ENCODE measurements at places on chromosomes 6 and 20. TPM values are rescaled to one million over a fixed set of nuclear protein-coding genes. Genes with fewer than 3 reads are reported as not detected.

Gene PCK1
- not detected for total RNA-seq

Gene BMP2
- total RNA-seq: 16.6 TPM

Gene EYA2
- not detected for total RNA-seq

Gene LINC00237
- total RNA-seq: not detected

Gene ETV7
- 0.27 TPM for total RNA-seq

Gene SIRPA
- 14.4 TPM for total RNA-seq

Gene UNC5CL
- total RNA-seq: not detected

Gene CGA
- total RNA-seq: not detected

Gene CLVS2
- total RNA-seq: under 0.01 TPM

Gene TREM2
- not detected for total RNA-seq

Gene ASIP
- not detected for total RNA-seq

Gene DEFB124
- not detected for total RNA-seq

Gene NHLRC1
- total RNA-seq: 0.99 TPM

Gene PPP1R3G
- total RNA-seq: 1.2 TPM

Gene OLIG3
- total RNA-seq: not detected

Gene TGM3
- not detected for total RNA-seq

Gene PACRG
- total RNA-seq: 0.45 TPM

Gene PLN
- total RNA-seq: not detected

Gene TAAR2
- not detected for total RNA-seq

Gene L3MBTL1
- 2.2 TPM for total RNA-seq

Gene IL17A
- total RNA-seq: not detected

Gene TPX2
- 19.3 TPM for total RNA-seq

Gene XKR7
- total RNA-seq: not detected

Gene WFDC13
- not detected for total RNA-seq

Gene CLPSL2
- total RNA-seq: not detected

Data from endothelial cell of coronary artery (primary cell).